Effector memory CD8-positive, alpha-beta T cell (primary cell): ENCODE measurements at places on chromosomes 16 and 17.
A peak's percentile ranks its signal among the peaks of the same experiment; 100 is the strongest.

DNA sequence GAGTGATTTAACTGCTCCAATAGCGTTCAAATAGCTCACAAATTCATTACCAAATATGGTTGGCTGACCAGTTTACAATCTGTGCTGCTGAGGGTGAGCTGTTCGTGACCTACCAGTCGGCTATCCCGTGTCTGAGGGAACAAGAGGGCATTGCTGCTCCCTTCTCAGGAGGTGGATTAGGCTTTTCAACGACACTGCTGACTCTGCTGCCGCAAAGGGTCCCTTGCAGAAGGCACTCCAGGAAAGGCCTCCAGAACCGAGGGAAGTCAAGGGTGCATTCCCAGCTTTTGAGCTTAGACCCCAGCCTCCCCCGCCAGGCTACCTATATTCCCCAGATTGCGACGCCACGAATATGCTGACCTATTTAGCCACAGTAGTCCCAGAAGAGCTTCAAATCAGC, 32.3 kb downstream of the GJC1 start:
- H3K4me1 ChIP-seq, result no peaks in the 10 kb centered on the region
- no peaks in the 10 kb centered on the region for H3K27me3 ChIP-seq
- no peak overlapping the region for H3K27ac ChIP-seq
- no peak for DNase-seq
- no peaks in the 10 kb centered on the region for H3K36me3 ChIP-seq

DNA sequence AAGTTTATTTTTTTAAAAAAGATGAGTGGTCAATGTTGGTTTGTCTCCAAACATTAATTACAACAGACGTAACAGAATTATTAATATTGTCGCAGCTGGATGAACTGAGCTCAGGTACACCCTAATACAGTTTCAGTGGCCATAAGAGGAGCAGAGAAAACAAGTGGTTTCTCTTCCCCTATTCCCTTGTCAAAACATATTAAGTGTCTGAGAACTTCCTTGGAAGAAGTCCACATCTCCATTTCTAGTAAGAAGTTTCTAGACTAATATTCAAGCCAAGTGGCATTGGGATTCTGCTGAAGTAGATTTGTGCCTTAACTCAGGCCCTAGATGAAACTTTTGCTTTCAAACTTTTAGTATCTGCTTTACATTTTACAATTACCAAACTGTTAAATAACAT, 47.7 kb downstream of the GNA13 start:
- H3K4me3 ChIP-seq, result no peak overlapping the region
- peaks cover 38% of the 10 kb centered on the region for H3K36me3 ChIP-seq
- H3K27ac ChIP-seq, result no peak overlapping the region
- DNase-seq, result no peak

- H3K27ac ChIP-seq, result no peak overlapping the region
- DNase-seq, result no peak
- H3K27me3 ChIP-seq, result peaks cover 5% of the 10 kb centered on the region
- peaks cover 3% of the 10 kb centered on the region for H3K36me3 ChIP-seq
- no peaks in the 10 kb centered on the region for H3K4me1 ChIP-seq
These were observed 145.5 kb upstream of the ASIC2 start for GRCh38 chr17:33438578-33438977.

DNA sequence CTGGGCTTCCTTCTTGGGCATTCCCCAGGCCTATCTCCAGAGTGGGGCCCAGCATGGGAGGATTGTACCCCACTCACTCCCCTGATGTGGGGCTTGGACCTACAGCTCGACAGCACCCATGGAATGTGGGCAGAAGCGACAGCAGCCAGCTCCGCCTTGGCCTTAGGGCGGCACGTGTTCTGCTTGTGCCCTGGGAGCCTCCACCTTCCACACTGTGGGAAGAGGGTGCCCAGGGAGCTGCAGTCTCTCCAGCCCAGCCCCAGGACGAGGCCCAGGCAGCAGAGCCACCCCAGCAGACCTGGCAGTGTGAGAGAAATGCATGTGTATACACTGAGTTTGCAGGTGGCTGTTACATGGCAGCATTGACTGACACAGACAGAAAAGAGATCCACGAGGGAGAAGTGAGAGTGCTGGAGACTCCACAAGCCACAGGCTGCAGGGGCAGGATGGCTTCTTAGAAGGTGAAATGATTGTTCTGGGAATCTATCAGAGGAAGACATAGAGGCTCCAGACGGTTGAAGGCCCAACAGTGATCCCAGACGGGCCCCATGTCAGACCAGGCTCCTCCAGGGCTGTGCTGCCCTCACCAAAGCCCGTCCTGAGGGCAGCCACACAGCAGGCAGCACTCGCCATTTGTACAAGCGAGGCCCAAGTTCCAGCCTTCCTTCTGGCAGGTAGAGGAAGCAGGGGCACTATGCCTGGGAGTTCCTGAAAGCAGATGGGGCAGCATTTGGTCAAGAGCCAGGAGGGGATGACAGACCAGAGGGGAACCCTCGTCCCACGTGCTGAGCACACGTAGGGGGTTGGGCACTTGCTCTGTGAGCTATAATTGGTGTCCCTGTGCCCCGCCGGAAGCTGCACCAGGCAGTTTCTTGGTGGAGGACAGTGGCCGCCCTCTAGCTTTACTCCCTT, 2.8 kb upstream of the DNASE1 start:
- H3K27ac ChIP-seq, result peak overlapping the region; percentile 56
- no peaks in the 10 kb centered on the region for H3K27me3 ChIP-seq
- H3K36me3 ChIP-seq, result peaks cover 14% of the 10 kb centered on the region
- H3K4me1 ChIP-seq, result peaks cover 5% of the 10 kb centered on the region

GRCh38 chr17:48187872-48188608, 80.5 kb downstream of the SNX11 start:
- no peak overlapping the region for H3K4me3 ChIP-seq
- H3K27me3 ChIP-seq, result no peaks in the 10 kb centered on the region
- no peak overlapping the region for H3K27ac ChIP-seq
- DNase-seq, result no peak

DNA sequence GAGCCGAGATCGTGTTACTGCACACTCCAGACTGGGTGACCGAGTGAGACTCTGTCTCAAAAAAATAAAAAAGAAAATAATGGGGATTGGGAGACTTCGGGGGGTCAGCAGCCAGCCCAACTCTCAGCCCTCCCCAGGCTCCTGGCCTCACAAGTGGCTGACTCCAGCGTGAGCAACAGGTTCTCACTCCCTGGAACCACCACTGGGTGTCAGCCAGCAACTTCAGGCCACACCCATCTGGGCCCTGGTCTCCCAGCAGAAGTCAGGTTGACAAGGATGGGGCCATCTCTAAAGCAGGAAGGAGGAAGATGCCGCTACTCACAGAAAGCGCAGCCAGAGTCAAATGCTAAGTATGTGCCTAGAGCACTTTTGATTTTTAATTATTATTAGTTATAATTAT, 139.4 kb downstream of the C16orf78 start:
- H3K27ac ChIP-seq, result no peak overlapping the region
- no peaks in the 10 kb centered on the region for H3K4me1 ChIP-seq
- no peak overlapping the region for H3K4me3 ChIP-seq
- H3K27me3 ChIP-seq, result peaks cover 8% of the 10 kb centered on the region
- DNase-seq, result no peak
- H3K36me3 ChIP-seq, result no peaks in the 10 kb centered on the region

- H3K27me3 ChIP-seq, result peaks cover 19% of the 10 kb centered on the region
- H3K4me1 ChIP-seq, result no peaks in the 10 kb centered on the region
- DNase-seq, result no peak
- H3K36me3 ChIP-seq, result no peaks in the 10 kb centered on the region
- H3K4me3 ChIP-seq, result no peak overlapping the region
These were observed 174.4 kb downstream of the CPPED1 start for GRCh38 chr16:12629271-12629670.

GRCh38 chr17:60158751-60159478, 9.1 kb downstream of the CA4 start:
- H3K27ac ChIP-seq, result no peak overlapping the region
- no peak overlapping the region for H3K4me3 ChIP-seq
- peaks cover 5% of the 10 kb centered on the region for H3K4me1 ChIP-seq
- H3K27me3 ChIP-seq, result peaks cover 59% of the 10 kb centered on the region
- no peak for DNase-seq

DNA sequence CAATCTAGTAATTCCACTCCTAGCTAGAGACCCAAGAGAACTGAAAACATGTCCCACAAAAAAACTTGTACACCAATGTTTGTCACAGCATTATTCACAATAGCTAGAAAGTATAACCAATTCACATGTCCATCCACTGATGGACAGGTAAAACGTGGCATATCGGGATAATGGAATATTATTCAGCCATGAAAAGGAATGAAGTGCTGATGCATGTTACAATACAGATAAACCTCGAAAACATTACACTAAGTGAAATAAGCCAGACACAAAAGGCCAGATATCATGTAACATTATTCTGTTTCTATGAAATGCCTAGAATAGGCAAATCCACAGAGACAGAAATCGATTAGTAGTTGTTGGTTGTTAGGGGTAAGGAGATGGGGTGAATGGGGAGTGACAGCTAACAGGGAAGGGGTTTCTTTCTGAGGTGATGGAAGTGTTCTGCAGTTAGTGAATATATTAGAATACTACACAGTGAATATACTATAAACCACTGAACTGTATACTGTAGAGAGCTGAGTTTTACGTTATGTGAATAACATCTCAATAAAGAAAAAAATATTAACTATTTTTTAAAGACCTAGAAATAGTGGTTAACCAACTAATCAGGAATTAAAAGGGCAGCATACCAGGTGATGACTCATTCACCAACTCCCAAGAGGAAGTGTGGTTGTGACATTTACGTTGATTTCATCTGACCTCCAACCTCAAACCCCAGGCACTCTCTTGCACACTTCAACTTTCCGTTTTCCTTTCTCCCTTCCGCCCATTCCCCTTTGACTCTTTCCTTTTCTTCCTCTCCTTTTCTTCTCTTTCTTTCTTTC, 48.6 kb downstream of the GAS7 start:
- H3K27ac ChIP-seq, result peak overlapping the region; percentile 24
- H3K4me1 ChIP-seq, result peaks cover 24% of the 10 kb centered on the region
- peak; percentile 20 for DNase-seq
- peak overlapping the region; percentile 9 for H3K4me3 ChIP-seq

DNA sequence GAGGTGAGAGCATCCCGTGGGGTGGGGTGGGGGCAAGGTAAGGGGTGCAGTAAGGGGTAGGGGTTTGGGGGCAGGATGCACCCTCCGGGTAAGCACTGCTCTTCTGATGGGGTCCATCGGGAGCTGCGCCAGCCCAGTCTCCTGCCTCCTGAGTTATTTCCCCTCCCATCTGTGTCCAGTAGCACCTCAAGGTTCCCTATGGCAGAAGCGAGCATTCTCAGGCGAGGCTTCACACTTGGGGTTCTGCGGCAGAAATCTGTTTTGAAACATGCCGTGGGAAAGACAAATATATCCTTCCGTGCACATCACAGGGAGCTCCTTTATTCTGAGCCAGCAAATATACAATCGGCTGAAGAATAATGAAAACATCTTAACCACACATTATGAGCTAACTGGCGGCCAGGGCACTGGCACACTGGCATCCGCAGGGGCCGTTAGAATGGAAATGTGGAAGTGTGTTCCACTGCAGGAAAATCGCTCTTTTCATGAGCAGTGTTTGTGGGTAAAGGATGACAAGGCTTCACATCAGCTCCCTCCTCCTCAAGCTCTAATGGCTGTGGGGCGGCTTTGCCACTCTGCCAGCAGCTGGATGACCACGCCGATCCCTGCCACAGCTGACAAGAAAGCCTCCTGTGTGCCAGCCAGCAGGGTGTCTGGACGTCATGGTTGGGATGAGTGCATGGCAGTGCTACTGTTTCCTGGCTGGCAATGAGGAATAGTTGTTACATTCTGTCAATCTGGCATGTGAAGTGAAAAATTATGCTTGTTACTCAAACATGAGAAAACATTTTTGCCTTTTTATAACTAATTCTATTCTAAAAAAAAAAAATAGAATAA, 20.0 kb downstream of the MTHFSD start:
- no peak overlapping the region for H3K4me3 ChIP-seq
- peaks cover 3% of the 10 kb centered on the region for H3K36me3 ChIP-seq
- no peak for DNase-seq
- H3K27ac ChIP-seq, result peak overlapping the region; percentile 22

- no peaks in the 10 kb centered on the region for H3K27me3 ChIP-seq
- peak overlapping the region; percentile 35 for H3K27ac ChIP-seq
- no peak for DNase-seq
- H3K36me3 ChIP-seq, result peaks cover 3% of the 10 kb centered on the region
- no peak overlapping the region for H3K4me3 ChIP-seq
- H3K4me1 ChIP-seq, result peaks cover 48% of the 10 kb centered on the region
These were observed 30.5 kb downstream of the HS3ST3B1 start for GRCh38 chr17:14331225-14331981.

DNA sequence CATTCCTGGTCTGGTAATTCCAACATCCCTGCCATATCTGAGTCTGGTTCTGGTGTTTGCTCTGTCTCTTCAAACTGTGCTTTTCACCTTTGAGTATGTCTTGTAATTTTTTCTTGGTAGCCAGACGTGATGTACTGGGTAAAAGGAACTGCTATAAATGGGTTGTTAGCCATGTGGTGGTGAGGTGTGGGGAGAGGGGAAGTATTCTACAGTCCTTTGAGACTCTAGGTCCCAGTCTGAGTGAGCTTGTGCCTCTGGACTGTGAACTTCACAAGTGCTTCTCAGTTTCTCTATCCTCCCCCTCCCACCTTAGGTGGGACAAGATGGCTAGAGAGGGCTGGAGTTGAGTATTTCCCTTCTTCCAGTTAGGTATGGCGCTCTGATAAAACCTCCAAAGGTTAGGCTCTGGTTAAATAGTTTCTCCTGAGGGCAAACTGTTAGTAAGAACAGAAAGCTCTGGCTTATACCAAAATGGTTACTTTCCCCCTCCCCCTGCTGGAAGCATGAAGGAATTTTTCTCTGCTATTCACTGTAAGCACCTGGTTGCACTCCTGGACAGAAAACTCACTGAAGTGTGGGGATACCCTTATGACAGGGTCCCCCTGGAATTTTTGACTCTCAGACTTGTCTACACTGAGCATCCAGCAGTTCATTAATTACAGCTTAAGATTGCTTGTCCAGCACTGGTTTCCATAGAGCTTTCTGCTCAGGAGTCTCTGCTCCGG, 87.8 kb downstream of the MARCHF10 start:
- no peaks in the 10 kb centered on the region for H3K27me3 ChIP-seq
- H3K4me3 ChIP-seq, result no peak overlapping the region
- H3K36me3 ChIP-seq, result peaks cover 5% of the 10 kb centered on the region
- peaks cover 20% of the 10 kb centered on the region for H3K4me1 ChIP-seq
- DNase-seq, result no peak
- H3K27ac ChIP-seq, result no peak overlapping the region

GRCh38 chr16:3857189-3858043, 23.1 kb downstream of the CREBBP start:
- H3K27ac ChIP-seq, result peak overlapping the region; percentile 90
- H3K4me1 ChIP-seq, result peaks cover 70% of the 10 kb centered on the region
- DNase-seq, result no peak
- no peaks in the 10 kb centered on the region for H3K27me3 ChIP-seq

DNA sequence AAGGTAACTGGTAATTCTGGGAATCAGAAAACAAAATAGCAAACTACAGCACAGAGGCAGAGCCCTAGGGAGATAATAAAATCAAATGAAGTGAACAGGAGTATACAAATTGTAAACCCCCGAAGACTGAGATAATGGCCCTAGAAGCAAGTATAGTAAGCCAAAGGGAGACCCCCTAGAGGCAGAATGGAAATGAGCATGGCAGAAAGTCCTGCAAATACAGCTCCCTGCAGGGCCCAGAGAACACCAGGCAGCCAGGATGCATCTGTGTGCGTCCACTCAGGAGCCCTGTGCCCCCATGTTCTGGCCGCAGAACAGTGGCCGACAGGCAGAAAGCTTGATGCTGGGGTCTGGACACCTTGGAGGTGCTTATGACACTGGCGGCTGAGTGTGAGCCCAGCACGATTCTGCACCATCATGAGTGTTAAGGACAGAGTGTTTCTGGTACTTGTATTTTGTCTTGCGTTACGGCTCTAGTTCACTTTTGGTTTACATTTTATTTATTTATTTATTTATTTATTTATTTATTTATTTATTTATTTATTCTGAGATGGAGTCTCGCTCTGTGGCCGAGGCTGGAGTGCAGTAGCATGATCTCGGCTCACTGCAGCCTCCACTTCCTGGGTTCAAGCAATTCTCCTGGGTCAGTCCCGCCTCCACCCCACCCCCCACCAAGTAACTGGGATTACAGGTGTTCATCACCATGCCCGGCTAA, 48.7 kb downstream of the RGS9 start:
- H3K27me3 ChIP-seq, result no peaks in the 10 kb centered on the region
- H3K4me3 ChIP-seq, result no peak overlapping the region
- H3K36me3 ChIP-seq, result no peaks in the 10 kb centered on the region
